ENCODE measurements at places on chromosomes 2 and 18.

DNA sequence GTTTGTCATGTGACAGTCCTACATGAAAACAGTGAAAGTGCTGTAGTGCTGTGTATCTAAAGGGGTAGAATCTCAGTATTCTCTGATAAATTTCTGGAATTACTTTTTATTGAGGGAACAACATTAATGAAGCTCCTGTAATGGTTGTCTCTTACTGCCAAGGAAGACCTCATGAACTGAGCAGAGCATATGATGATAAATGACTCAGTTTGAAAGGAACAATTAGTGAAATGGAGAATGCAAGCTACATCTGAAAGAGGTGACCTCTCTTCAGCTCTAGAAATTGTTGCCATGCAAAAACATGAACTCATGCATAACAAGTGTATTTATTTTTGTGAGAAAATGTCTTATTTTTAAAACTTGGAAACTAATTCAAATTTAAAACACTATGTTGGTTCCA is 93.6 kb downstream of the SCN9A start:
- DNase-seq: no peak

DNA sequence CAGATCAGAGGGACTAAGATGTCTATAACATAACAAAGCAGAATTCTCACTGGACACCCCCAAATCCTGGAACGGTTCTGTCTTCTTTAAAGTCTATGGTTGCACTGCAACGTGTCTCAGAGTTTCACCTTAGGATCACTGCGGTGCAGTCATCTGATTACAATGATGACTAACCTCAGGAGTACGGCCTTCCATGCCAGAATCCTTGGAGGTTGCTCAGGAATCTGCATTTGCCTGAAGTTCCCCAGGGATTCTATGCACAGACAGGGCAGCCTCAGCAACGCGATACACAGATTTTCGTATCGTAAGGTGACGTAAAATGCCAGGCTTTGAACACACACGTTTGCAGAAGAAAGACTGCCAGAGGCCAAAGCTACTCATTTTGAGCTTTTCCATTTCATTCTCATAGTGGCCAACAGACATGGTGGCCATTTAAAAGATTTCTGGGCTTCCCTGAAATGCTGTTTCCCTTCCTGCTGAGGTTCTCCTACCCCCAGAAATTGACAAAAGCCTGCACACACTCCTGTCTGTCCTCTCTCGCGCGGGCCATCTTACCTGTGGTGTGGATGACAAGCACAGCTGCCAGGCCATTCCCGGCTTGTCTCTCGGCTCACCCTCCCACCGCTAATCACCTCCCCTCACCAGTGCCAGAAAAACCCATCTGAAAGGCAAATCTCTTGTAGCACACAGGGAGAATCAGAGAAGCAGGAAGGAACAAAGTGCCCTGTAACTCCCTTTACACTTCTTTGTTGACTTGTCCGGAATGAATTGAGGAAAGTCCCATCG is 148.8 kb downstream of the ACKR3 start:
- no peak for DNase-seq

GRCh38 chr2:62181843-62182242 is 14.1 kb upstream of the B3GNT2 start:
- DNase-seq: no peak

DNA sequence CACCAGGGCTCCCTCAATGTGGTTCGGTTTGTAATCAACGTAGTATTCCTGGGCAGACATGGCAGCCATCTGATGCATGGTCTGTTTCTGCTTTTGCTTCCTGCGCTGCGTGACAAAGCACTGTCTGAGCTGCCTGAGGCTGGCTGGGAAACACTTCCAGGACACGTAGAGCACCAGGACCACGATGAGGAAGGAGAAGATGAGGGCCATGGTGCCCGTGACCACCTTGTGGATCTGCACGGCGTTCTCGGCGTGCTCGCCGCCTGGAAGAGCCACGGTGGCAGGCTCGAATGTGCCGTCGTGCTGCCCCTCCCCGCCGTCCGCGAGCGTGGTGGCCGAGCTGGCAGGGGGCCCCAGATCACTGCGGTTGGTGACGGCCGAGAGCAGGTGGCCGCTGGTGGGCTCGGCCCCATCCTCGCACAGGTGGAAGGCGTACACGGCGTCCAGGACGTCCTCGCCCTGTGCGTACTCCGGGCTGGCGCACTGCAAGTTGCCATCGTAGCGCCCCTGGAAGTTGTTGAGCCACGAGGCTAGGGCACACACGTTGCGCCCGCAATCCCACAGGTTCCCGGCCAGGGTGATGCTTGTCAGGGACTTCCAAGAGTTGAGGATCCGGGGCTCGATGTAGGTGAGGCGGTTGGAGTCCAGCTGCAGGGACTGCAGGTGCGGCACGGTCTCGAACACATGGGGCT is 2.1 kb downstream of the LRRTM1 start:
- DNase-seq: no peak

DNA sequence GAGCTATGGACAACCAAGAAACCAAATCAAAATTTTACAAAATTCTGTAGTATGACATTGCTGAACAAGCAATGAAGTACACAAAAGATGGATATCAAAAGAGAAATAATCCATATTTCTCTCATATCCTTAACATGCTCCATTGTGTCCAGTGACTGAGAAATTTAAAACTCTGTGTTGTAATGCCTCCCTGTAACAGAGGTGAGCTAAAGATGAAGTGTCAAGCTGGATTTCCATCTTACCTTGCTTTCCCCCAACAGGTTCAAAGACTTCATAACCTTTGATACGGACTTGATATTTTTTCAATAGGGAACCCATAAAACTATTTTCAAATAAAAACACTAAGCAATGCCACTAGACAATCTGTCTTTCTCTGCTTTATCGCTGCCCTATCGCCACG is 95.7 kb upstream of the SERTAD2 start:
- DNase-seq: no peak

DNA sequence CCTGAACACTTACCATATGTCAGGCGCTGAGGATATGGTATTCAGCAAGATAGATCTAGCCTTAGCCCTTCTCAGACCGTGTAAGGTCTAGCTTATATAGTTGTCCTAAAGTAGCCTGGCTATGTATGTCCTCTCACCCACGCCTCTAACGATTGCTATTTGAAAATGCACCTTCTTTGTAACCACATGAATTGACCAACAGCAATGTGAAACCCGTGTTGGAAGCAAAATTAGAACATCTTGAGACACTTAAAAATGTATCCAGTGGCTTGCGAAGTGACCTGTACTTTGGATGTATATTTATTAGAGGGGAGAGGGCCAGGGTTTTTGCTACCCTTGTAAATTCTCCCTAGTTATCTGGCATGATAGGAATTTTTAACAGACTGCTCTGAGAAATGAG is 860.0 kb upstream of the ZEB2 start:
- no peak for DNase-seq

Measured in GM12892 (cell line).